M059J (cell line): ENCODE measurements at places on chromosomes 2 and 18. TPM values are rescaled to one million over a fixed set of nuclear protein-coding genes. Genes with fewer than 3 reads are reported as not detected.

The KCNS3 gene
- total RNA-seq = 65.7 and 72.5 TPM in 2 replicates

The GPR17 gene
- total RNA-seq = 0.07 TPM in 1 of 2 replicates, not detected in the other

The CNDP1 gene
- total RNA-seq = not detected in 2 replicates

The MTHFD2 gene
- total RNA-seq = 60.5 and 73.4 TPM in 2 replicates

The CCL20 gene
- not detected in 2 replicates for total RNA-seq
